ENCODE measurements at places on chromosomes 5 and 9. TPM values are rescaled to one million over a fixed set of nuclear protein-coding genes. Genes with fewer than 3 reads are reported as not detected.

NR4A3 gene
- total RNA-seq: 2.0 TPM

CRHBP gene
- total RNA-seq: 0.24 TPM

DROSHA gene
- total RNA-seq: 41.7 TPM

CCNJL gene
- total RNA-seq: 12.9 TPM

XRCC4 gene
- total RNA-seq: 15.4 TPM

PTPN3 gene
- 16.1 TPM for total RNA-seq

SPATA31D3 gene
- not detected for total RNA-seq

MPDZ gene
- total RNA-seq: 12.9 TPM

GRPEL2 gene
- 8.8 TPM for total RNA-seq

CMBL gene
- total RNA-seq: 21.9 TPM

PAPPA gene
- total RNA-seq: 34.1 TPM

IL13 gene
- total RNA-seq: not detected

S100Z gene
- not detected for total RNA-seq

SPINK4 gene
- not detected for total RNA-seq

TMEM250 gene
- 48.9 TPM for total RNA-seq

OLFM1 gene
- total RNA-seq: 11.7 TPM

AJM1 gene
- total RNA-seq: 4.0 TPM

STC2 gene
- 53.7 TPM for total RNA-seq

WHRN gene
- total RNA-seq: 5.1 TPM

PDE6A gene
- 0.08 TPM for total RNA-seq

CD74 gene
- 0.09 TPM for total RNA-seq

KIAA0825 gene
- total RNA-seq: 0.41 TPM

OR1N2 gene
- total RNA-seq: not detected

ADAMTS6 gene
- 0.12 TPM for total RNA-seq

GABRA6 gene
- not detected for total RNA-seq

CDHR2 gene
- 0.08 TPM for total RNA-seq

SHISAL2B gene
- total RNA-seq: not detected

LYRM7 gene
- 8.7 TPM for total RNA-seq

GABRG2 gene
- total RNA-seq: not detected

CER1 gene
- not detected for total RNA-seq

CAMK4 gene
- total RNA-seq: 0.09 TPM

GAPVD1 gene
- total RNA-seq: 16.3 TPM

COQ4 gene
- 49.6 TPM for total RNA-seq

EGFLAM gene
- total RNA-seq: not detected

SH2D3C gene
- 0.16 TPM for total RNA-seq

EDIL3 gene
- 0.15 TPM for total RNA-seq

MAML1 gene
- total RNA-seq: 21.6 TPM

ENC1 gene
- 14.5 TPM for total RNA-seq

EPB41L4A gene
- total RNA-seq: 1.3 TPM

P4HA2 gene
- total RNA-seq: 35.8 TPM

ANKHD1 gene
- total RNA-seq: 42.8 TPM

CDKN2B gene
- total RNA-seq: not detected

FAM153A gene
- total RNA-seq: not detected

PCDHB9 gene
- not detected for total RNA-seq

TIMD4 gene
- total RNA-seq: 1.6 TPM

SPEF2 gene
- total RNA-seq: 1.9 TPM

PCDHGB2 gene
- total RNA-seq: 0.19 TPM

SLCO6A1 gene
- not detected for total RNA-seq

LCN9 gene
- total RNA-seq: not detected

TMEFF1 gene
- 1.1 TPM for total RNA-seq

RABGAP1 gene
- 15.5 TPM for total RNA-seq

GARNL3 gene
- 2.3 TPM for total RNA-seq

TEX48 gene
- not detected for total RNA-seq

CCDC192 gene
- total RNA-seq: not detected

EIF4E1B gene
- total RNA-seq: not detected

ACSL6 gene
- not detected for total RNA-seq

Measured in A549 treated with CpdA at 1 μM for 4 hours (cell line).